ENCODE measurements at places on chromosomes 4 and X.

DNA sequence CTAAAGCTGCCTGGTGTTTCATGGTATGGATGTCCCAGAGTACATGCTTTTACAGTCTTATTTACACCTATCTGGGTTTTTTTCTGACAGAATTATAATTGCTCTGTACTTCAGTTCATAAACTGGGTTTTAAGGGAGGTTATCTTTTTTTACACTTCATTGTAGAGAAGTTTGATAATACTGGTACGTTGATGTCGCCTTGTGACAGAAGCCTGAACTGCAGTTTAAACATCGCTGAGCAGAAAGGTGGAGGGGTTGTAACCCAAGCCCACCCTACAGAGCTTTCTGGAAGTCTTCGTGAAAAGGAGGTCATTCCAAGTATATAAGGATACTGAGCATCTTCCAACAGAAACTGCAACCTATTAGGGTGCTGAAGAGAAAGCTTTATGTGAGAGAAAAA, 46.4 kb downstream of the BEX1 start:
- DNase-seq, result no peak

DNA sequence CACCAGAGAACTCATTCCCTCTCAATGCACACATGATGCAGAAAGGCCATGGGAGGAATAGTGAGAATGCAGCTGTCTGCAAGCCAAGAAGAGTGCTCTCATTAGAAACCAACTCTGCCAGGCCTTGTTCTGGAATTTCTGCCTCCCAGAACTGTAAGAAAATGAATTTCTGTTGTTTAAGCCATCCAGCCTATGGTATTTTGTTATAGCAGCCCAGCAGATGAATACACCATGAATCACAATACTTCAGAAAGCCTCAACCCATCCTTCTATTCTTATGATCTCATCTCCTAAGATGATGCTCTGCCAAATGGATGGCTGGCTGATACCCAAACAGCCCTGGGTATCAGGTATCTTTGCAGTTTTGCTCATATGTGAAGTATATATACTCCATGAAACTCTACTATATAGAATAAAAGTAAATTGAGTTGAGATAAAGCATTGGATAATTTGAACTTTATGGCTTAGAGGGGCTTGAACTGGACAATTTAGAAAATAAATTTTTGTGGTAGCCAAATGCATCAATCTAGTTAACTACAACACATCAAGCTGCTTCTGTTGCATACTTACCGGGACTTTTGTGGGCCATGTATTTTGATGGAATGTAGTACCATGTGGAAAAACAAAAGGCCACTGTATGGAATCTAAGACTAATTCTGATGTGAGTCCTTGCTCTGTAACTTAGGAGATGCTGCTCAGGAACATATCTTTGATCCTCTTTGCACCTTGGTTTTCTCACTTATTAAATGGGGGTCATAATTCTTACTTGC, 245.9 kb downstream of the HS3ST1 start:
- DNase-seq, result peak; percentile 88

- peak; percentile 8 for DNase-seq
Observed at GRCh38 chrX:140817943-140818342, 108.4 kb downstream of the LINC00632 start.

- DNase-seq, result peak; percentile 32
Observed at GRCh38 chrX:41785685-41786084, 61.7 kb downstream of the GPR82 start.

DNA sequence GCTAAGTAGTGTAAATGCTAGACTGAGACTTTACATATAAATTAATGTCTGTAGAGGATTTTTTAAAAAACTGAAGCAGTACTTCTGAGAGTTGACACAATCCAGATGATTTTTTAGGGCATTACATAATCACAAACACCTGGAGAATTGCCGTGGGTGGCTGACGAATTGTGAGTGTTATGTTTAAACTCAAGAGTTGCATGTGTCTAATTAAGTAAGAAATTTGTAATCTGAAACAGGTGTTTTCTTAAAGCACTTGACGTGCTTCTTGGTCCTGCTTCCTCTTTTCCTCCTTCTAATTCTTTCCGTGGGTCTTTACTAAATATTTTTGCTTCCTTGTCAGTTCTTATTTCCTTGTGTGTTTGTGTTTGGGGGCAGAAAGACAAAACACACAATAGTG, 27.8 kb downstream of the PIR start:
- no peak for DNase-seq

DNA sequence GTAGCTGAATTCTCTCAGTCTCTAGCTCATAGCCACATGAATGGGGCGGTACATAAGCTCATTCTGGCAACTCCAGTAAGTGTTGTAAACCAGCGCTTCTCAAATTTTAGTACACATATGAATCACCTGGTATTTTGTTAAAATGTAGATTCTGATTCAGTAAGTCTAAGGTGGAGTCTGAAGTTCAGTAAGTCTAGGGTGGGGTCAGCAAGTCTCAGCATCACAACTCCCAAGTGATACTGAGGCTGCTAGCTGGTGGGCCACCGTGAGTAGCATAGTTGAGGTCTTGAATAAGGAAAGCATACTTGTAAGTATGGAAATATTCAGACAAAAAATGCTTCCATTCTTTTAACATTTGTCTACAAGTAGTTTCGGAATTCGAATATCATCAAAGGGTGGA, 36.1 kb upstream of the INPP4B start:
- no peak for DNase-seq

GRCh38 chrX:38282049-38282448, 45.3 kb downstream of the RPGR start:
- DNase-seq, result peak; percentile 21

GRCh38 chr4:73086095-73086868, 16.8 kb upstream of the COX18 start:
- no peak for DNase-seq

- peak; percentile 12 for DNase-seq
Observed at GRCh38 chrX:34379891-34380290, 247.8 kb upstream of the FAM47A start.

DNA sequence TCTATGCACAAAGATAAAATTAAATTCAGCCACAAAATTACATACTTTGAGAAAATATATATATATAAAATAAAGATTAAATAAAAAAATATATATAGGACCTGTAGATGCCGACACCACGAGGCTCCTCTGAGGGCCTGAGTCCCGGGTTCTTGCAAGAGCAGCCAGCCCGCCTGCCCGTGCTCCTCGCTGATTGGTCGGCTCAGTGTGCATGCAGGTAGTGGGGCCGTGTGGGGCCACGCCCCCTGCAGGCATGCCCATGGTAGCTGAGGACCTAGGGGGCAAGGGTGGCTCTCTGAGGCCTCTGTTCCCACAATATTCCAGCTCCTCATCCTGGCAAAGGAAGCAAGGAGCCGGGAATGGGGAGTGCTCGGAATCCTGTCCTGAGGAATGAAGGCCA, 80.5 kb upstream of the AMELX start:
- DNase-seq, result no peak

GRCh38 chr4:176376032-176376614, 56.4 kb downstream of the SPCS3 start:
- peak; percentile 27 for DNase-seq

DNA sequence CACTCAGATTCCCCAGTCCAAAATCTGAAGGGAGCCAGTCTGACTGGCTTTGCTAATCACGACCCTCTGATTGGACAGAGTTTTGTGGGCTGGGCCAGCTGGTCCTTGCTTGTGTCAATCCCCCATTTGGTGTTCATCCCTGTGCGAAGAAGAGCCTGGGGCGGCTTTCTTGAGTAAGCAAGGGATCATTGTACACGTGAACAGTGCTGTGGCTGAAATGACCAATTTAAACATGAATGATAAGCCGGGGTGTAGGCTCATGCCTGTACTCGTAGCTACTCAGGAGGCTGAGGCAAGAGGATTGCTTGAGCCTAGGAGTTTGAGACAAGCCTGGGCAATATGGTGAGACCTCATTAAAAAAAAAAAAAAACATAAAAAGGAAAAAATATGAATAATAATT, 379.1 kb downstream of the RAPGEF2 start:
- no peak for DNase-seq

- DNase-seq, result no peak
Observed at GRCh38 chr4:99642725-99643489, 14.7 kb downstream of the C4orf54 start.
